Stimulated activated CD4-positive, alpha-beta T cell treated with anti-CD3 and anti-CD28 coated beads, Interleukin-12 subunit alpha, Interleukin-12 subunit beta, amount 100 ng/mL, for 24 hours (primary cell): ENCODE measurements at places on chromosomes 3 and 15.

- DNase-seq = no peak
These were observed 114.7 kb upstream of the SLC24A5 start for GRCh38 chr15:48006031-48006511.

- DNase-seq = no peak
These were observed 5.9 kb upstream of the POLG start for GRCh38 chr15:89340573-89340972.

DNA sequence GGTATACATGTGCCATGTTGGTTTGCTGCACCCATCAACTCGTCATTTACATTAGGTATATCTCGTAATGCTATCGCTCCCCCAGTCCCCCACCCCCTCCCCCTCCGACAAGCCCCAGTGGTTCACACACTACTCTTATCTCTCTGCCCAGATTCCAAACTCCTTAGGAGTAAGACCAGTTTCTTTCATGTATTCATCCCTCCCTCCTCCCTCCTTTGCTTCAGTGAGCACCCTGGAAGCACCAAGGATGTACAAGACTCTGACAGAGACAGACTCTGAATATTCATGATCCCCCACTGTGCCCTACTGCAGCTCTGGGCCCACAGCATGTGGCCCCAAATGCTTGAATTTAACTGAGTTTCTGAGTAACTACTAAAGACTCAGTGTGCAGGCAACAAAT, 113.8 kb upstream of the RAD18 start:
- DNase-seq = no peak

- DNase-seq = no peak
These were observed 381.4 kb downstream of the TBC1D5 start for GRCh38 chr3:17360991-17361390.

GRCh38 chr15:40276927-40277326, 5.9 kb downstream of the ANKRD63 start:
- DNase-seq = no peak

DNA sequence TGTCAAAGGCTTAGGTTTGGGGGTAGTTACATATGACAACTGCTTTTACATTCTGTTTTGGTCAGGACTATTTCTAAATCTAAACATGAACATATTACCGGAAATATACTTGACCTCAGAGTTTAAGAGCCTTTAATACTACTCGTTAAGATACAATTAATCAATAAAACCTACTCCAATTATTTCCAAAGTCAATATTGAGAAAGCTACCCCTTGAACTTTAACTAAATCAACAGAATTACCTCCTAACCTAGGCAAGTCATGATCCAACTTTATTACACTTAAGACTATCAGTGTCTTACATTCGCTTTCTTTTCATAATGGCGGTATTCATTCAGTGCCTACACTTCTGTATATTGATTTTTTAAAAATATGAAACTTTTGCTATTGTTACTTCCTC, 107.7 kb downstream of the RAP2B start:
- no peak for DNase-seq

- DNase-seq = no peak
These were observed 133.0 kb upstream of the SNTN start for GRCh38 chr3:63519426-63519825.

- DNase-seq = peak; percentile 14
These were observed 795 bp upstream of the SCAANT1 start for GRCh38 chr3:63912768-63913588.

- DNase-seq = no peak
These were observed 117.2 kb downstream of the TLE3 start for GRCh38 chr15:69980341-69981059.

DNA sequence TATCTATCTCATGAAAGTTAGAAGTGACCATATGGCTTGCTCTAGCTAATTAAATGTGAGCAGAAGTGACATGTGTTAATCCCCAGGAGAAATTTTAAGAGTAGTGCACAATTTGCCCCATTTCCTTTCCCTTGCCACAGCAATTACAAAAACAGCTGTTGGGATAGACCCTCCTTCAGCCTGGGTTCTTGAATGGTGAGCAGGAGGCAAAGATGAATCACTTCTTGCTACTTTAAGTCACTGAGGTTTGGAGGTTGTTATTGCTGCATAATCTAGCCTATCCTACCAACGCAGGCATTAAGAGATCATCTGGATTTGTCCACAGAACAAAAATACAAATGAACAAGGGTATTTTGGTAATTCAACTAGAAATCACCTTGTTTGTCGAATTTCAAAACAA, 51.7 kb upstream of the CAPN7 start:
- DNase-seq = no peak

DNA sequence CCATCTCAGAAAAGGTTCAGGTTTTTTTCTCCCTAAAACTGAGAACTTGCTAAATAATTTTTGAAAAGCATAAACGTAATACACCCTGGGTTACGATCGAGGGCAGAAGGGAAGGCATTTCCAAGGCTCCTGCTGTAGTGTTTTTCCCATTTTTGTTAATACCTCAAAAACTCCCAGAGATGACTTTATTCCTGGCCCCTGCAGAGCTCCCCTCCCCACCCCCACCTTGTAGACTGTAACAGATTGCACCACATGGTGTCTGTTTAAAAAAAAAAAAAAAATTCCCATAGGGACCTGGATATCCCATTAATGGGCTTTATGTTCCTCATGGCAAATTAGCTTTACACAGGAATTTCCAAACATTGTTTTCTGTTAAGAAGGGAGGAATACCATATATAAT, 38.2 kb downstream of the FEZF2 start:
- no peak for DNase-seq

- DNase-seq = no peak
These were observed 25.2 kb downstream of the UBE2E1 start for GRCh38 chr3:23830869-23831484.

GRCh38 chr3:70543493-70543892, 231.1 kb upstream of the MDFIC2 start:
- no peak for DNase-seq

- DNase-seq = no peak
These were observed 12.0 kb downstream of the ADAMTS9 start for GRCh38 chr3:64675687-64676247.

DNA sequence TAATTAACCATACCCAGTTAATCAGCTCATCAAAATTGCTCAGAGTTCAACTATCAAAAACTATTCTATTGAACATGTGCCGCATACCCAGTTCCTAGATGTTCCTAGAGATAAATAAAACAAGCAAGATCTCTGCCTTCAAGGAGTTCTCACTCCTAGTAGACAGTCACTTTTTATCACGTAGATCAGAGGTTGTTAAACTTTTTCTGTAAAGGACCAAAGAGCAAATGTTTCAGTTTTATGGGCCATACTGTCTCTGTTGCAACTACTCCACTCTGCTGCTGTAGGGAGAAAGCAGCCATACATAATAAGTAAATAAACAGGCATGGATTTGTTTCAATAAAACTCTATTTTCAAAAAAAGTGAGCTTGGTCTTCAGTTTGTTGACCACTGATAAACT, 7.9 kb downstream of the FBN1 start:
- no peak for DNase-seq

DNA sequence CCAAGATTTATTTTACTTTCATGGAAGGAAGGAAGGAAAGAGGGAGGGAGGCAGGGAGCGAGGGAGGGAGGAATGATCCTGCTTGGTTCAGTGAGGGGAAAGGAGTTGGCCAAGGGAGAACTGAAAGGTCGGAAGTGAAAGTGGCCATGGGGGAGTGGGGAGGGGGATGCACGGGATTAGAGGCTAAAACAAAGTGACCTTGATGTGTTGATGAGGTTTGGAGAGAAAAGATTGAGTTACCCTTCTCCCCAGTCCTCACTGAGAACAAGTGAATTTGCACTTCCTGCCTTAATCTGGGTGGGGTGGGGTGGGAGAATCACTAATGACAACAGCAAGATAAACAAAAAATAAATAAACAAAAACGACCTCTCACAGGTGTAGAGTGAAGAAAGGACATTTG, 212.0 kb upstream of the TLE3 start:
- DNase-seq = no peak

DNA sequence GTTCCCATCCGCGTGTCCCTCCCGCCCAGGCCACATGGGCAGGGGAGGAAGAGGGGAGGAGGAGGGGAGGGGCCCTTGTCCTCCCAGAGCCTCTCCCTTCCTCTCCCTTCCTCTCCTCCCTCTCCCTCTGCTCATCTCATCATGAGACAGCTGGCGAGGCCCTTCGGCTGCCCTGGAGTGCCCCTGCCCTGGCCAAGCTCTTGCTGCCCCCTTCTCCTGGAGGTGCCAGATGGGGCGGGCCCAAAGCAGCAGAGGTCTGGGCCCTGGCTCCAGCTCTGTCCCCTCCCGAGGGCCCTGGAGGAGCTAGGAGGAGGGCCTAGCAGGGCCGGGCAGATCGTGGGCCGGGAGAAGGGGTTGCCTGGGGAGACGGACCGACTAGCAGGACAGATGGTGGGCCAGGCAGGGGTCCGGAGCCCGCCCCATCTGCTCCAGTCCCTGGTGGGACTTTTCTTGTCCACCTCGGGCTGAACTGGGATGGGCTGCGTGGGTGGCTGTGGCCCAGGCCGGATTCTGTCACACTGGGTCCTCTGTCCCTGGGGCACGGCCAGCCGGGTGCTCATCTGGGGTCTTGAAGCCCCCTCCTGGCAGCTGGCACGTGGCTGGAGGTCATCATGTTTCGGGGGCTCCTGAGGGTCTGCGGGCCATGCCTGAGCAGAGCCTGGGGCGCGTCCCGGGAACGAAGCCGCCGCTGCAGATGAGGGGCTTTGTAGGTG, 183.4 kb downstream of the GOLGA6L6 start:
- DNase-seq = no peak

- DNase-seq = no peak
These were observed 11.0 kb upstream of the PLXNA1 start for GRCh38 chr3:126971891-126972351.

DNA sequence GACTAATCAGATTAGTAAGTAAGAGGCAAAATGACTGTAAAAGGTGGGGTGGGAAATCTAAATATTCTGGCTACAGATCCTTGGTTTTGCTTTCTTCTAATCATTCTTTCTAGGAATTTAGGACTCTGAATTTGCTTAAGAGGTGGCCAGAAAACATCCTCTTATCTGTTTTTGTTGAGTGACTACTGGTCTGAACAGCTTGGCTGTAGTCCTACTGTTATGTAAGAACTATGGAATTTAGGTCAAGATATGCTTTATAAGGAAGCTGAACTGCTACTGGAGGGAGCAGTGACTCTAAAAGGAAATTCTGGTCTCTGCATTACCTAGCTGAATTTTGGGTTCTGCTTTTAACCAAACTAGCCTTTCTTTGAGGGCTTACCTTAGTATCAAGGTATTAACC, 33.5 kb upstream of the CSPG5 start:
- no peak for DNase-seq

DNA sequence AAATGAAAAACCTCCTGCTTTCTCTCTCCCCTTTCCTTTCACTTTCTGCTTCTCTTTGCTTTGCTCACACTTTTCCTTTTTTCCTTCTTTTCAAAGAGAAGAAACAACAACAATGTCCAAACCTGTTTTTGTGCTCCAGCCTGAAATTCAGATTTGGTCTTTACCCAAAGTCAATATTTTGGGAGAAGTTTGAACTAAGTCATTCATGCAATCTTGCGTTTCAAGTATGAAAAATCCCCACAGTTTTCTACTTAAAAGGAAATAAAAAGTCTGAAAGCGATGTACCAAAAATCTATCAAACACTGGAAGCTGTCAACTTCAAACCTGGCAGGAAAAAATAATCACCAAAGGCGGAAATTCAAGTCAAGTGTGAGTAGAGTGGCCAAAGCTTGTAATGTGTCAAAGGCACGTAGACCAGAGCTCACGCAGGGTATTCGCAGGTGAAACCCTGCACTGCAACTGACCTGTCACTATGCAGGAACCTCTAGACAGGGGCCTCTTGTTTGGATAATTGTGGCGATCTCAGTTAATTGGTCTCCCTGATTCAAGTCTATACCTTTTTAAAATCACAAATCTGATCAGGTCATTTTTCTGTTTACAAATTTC, 118.8 kb upstream of the GALNT15 start:
- no peak for DNase-seq

GRCh38 chr3:160546727-160547126, 18.6 kb downstream of the KPNA4 start:
- no peak for DNase-seq

- no peak for DNase-seq
These were observed 7.3 kb downstream of the ARL6IP5 start for GRCh38 chr3:69092030-69092516.

GRCh38 chr3:188287762-188288505, 134.0 kb downstream of the LPP start:
- DNase-seq = no peak
